ENCODE measurements at places on chromosomes 13 and 19.

- DNase-seq: no peak
Observed at GRCh38 chr13:97134364-97135095, 87.6 kb upstream of the MBNL2 start.

GRCh38 chr13:82341116-82341515, 1541.2 kb downstream of the SLITRK1 start:
- no peak for DNase-seq

DNA sequence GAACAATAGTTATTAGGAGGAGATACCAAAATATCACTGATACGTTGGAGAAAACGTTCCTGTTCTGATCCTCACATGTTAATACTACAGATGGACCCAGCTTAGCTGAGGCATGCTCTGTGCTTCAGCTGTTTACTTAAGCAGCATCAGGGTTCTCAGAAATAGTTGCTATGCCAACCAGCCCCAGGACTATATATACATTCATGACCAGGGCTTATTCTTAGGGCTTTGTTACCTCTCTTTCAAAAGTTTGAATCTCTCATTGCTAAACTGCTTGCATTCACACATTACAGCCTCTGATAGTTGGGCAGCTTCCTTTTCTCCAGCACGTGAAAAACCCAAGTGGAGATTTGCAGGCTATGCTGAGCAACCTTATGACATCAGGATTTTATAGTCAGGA, 800.4 kb downstream of the DIAPH3 start:
- DNase-seq: no peak

DNA sequence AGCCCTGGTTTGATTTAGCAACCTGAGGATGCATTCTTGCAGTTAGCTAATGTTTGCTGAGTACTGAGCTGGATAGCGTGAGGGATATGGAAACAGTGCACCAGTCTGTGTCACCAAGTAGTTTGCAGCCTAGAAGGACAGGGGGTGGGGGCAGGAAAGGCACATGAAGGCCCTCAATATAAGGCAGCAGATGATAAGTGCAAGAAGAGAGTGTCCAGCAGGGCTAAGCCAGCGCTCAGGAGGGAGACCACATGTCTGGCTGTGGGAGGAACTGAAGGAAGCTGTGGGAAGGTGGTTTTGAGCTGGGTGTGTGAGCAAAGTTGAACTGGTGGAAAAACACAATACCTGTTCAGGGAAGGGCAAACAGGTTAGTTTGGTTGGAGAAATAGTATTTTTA, 1.7 kb downstream of the CXCL17 start:
- no peak for DNase-seq

DNA sequence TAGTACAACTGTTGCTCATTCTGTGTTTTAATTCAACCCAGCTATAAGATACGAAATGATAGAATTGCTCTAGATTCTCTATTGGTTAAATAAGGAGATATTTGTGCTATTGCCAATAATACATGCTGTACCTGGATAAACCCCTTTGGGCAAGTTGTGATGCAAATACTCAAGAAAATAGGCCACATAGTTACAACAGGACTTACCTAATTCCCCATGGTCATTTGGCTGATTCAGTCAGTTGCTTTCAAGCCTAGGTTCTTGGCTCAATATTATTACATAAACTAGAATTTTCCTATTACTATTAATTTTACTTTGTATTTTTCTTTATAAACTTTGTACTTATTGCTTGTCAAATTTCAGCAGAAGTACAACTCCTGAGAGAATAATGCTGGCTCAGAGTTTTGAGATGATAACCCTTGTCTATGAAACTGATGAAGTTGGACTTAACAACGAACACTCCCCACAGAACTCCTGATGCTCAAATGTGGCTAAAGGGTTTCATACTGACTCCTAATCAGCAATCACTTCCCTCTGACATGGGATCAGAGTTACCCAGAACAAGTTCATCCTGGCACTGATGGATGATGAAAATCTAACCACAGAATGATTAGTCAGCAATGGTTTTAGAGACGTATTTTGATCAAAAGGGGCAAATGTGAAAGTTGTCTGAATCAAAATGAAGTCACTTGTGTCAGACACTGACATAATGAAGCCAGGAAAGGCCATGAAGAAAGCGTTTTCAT, 221.1 kb downstream of the ITGBL1 start:
- no peak for DNase-seq

- no peak for DNase-seq
Observed at GRCh38 chr13:90365130-90365529, 982.4 kb upstream of the MIR17HG start.

GRCh38 chr13:42968906-42969305, 23.1 kb downstream of the EPSTI1 start:
- no peak for DNase-seq

DNA sequence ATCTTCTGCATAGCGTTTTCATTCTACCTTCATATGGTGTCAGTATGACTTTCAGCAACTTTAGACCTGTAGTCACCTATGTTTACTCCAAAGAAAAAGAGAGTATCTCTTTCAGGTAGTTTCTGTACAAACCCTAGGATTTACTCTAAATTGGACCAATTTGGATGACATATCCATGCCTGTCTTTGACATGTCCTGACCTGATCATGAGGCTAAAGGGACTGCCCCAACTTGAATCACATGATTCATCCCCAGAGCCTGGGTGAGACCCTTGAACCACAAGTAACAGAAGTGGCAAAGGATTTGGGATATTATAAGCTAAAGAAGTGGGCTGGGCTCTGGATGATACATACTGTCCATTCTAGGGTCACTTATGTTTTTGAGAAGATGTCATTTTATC, 124.5 kb upstream of the CSNK1A1L start:
- DNase-seq: no peak

DNA sequence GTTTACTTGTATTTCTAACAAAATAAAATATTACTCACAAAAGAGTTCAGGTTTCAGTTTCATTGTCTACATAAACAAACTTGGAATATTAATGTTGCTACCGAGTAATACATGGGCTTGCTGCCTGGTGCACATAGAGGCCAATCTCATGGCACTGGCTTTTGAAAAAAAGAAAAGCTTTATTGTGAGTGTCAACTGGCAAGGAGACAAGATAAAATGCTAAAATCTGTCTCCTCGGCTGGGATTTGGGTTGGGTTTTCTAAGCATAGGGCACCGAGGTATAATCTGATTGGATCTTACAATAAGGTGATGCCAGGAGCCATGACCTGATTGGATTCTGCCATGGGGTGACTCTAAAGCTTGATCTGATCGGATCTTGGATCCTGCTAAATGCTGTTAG, 1519.9 kb upstream of the MIR17HG start:
- DNase-seq: no peak

DNA sequence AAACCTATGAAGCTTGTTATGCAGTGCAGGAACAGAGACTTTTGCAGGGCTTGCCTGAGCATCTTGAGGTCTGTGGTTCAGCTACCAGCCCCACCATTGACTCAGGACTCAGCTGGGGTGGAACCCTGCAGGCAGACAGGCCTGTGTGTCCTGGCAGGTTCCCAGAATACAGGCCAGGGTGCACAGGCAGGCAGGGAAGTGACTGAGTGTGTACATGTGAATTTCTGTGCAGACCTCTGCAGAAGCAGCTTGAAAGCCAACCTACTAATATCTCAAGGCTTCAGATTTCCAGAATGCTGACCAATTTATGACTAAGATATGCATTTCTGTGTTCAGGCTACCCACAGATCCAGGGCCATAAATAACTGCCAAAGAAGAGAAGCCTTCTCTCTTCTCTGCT, 254.4 kb downstream of the DLEU7 start:
- no peak for DNase-seq

GRCh38 chr19:34057155-34057554, 115.1 kb upstream of the LSM14A start:
- DNase-seq: no peak

- DNase-seq: no peak
Observed at GRCh38 chr13:62302341-62302740, 886.7 kb upstream of the PCDH20 start.

- peak; percentile 69 for DNase-seq
Observed at GRCh38 chr19:33143897-33144405, 12.0 kb downstream of the WDR88 start.

GRCh38 chr13:109215377-109215776, 571.0 kb downstream of the IRS2 start:
- DNase-seq: no peak

- DNase-seq: peak; percentile 84
Observed at GRCh38 chr19:43774103-43774939, 6.5 kb downstream of the KCNN4 start.

DNA sequence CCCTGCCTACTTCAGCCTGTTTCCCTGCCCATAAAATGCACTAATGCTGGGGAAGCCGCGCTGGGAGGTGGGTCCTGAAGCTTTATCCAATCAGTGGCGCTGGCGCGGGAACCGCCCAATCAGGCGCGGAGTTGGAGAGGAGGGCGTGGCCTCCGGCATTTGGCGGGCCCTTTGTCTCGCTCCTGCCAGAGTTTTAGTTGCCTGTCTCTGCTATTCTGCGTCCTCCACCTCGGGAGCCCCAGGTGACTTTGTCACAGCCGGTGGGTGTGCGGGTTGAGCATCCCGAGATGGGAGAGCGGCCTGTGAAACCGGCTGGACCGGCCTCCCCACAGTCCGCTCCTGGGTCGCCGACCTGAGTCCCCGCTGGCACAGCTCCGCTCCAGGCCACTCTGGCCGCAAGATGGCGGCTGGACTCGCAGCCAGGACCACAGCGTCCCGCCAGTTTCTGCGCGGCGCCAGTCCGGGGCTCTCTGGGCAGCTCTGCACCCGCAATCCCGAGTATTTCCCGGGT, 30.7 kb upstream of the ZNF429 start:
- peak; percentile 13 for DNase-seq

DNA sequence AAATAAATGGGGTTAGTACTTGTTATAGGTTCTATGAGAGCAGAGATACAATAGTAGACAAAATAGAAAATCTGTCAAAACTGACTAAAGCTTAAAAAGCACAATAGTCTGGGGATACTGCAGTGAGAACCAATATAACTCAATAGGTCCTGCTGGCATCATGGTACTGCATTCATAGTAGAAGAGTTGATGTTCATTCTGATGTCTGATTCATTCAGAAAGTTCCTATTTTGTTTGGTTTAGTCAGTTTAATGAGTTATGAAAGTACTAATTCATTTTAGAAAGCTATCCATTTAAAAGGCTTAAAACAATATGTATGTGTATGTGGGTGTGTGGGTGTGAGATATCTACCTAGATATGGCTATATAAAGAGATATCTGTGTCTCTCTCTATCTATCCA, 152.8 kb downstream of the LHFPL6 start:
- DNase-seq: no peak

DNA sequence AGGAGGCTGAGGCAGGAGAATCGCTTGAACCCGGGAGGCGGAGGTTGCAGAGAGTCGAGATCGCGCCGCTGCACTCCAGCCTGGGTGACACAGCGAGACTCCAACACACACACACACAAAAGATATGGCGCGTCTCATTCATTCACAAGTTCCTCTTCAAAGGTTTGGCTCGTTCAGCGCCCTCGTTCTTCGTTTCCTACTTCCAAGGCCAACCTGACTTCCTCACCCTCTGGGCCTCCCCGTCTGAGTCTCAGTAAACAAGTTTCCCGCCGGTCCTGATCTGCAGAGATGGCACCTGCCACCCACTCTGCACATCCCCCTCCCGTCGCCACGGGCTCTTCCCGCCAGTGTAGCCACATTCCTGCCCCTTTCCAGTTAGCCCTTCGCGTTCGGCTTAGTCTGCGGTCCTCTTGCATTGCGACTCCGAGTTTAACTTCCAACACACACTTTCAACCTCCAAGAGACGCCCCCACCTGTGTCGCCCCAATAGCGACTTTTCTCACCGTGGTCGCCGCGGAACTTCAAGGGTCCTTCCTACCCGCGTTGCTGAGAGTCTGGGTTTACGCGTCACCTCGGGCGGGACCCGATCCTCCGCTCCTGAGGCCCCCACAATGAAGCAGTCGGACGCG, 1.3 kb upstream of the BSG start:
- DNase-seq: peak; percentile 41

GRCh38 chr13:93249364-93250306, 23.0 kb downstream of the GPC6 start:
- no peak for DNase-seq

GRCh38 chr13:29496241-29496712, 99.2 kb downstream of the SLC7A1 start:
- DNase-seq: no peak

GRCh38 chr13:95221971-95222732, 79.1 kb downstream of the ABCC4 start:
- DNase-seq: no peak

- DNase-seq: no peak
Observed at GRCh38 chr19:45477713-45478453, 10.1 kb downstream of the FOSB start.

- no peak for DNase-seq
Observed at GRCh38 chr13:39656325-39656677, 839 bp downstream of the COG6 start.

GRCh38 chr19:310781-311496, 19.7 kb upstream of the PLPP2 start:
- no peak for DNase-seq

- peak; percentile 67 for DNase-seq
Observed at GRCh38 chr13:43785650-43786471, 911 bp downstream of the ENOX1 start.

DNA sequence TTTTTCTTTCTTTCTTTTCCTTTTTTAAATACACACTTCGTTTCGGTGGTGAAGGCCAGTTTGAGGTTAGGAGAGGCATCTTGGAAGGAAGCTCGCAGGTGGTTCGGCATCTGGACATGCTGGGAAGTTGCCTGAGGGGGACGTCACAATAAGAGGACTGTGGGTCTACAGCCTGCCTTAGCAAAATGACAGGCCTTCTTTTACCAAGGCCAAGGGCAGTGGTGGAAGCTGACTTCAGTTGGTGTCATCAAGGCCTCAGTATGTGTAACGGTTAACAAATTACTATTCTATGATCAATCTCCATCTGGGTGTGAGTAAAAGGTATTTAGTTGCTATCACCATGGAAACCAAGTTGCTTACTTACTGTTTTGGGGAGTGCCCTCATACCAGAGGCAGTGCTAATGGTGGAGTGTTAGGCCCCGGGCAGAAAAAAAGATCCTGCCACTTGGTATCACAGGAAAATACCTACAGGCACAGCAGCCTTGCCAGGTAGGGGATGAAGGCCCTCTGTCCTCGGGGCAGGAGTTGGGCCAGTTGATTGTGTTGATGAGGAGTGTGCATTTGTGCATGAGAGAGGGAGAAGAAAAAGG, 10.3 kb downstream of the ACTN4 start:
- no peak for DNase-seq

GRCh38 chr19:44570984-44571684, 41.7 kb upstream of the CEACAM20 start:
- DNase-seq: peak; percentile 76

All from endothelial cell (in vitro differentiated cells).